Anterior cingulate cortex (tissue), 58 donors: ENCODE measurements at places on chromosomes 1 and 21.

GRCh38 chr1:42133809-42134526 is 19.2 kb upstream of the GUCA2B start:
- no peak for DNase-seq

GRCh38 chr1:9338397-9339246 is 45.9 kb downstream of the SPSB1 start:
- DNase-seq, result no peak

- DNase-seq, result no peak
Observed at GRCh38 chr1:160797861-160798273, 1.9 kb downstream of the LY9 start.

GRCh38 chr1:9280015-9280860 is 12.5 kb upstream of the SPSB1 start:
- DNase-seq, result no peak

DNA sequence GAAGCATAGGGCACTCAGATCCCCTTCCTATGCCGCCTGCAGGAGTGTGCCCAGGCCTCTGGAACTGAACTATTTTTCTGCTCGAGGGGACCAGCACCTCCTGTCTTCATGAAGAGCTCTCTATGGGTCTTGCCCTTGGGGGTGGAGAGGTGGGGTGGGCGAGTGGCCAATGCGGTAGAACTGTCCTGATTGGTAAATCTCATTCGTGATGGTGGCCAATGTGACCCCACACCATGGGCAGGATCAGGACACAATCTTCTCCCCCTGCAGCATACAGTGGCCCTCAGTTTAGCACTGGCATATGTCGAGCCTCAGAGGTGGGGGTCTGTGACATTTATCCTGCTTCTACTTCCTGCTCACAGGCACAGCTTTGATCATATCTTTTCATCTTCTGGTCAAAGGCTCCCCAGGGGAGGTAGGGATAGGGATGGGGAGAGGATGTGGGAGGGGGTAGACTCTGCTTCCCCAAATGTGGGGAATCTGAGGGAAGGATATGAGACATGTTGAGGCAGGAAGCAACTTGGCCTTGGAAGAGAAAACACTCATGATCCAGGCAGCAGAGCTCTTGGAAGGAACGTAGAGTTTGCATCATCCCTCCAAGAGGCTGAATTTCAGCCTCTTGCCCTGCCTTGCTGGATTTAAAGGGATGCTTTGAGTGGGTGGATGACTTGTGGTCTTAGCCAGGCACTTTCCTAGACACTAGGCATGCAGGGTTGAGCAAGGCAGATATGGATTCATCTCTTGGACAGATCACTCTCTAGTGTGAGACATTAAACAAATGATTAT is 81.8 kb downstream of the LAMC2 start:
- DNase-seq, result no peak

DNA sequence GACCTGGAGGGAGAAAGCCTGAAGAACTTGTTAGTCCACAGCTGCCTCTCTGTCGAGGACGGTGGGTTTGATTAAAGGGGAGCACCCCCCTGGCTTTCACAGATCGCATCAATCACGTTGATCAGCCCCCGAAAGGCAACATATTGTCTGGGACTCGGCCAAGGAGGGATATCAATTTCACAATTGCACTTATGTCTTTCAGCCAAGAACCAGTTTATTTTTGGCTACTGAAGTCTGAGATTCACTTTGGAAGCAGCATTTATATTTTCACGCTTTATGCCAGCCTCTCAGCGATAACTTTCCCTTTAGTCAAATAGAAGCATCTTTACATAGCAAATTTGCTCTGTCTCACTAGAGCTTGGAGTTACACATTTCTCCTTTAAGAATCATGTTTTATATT is 253.2 kb upstream of the RRP15 start:
- DNase-seq, result no peak

DNA sequence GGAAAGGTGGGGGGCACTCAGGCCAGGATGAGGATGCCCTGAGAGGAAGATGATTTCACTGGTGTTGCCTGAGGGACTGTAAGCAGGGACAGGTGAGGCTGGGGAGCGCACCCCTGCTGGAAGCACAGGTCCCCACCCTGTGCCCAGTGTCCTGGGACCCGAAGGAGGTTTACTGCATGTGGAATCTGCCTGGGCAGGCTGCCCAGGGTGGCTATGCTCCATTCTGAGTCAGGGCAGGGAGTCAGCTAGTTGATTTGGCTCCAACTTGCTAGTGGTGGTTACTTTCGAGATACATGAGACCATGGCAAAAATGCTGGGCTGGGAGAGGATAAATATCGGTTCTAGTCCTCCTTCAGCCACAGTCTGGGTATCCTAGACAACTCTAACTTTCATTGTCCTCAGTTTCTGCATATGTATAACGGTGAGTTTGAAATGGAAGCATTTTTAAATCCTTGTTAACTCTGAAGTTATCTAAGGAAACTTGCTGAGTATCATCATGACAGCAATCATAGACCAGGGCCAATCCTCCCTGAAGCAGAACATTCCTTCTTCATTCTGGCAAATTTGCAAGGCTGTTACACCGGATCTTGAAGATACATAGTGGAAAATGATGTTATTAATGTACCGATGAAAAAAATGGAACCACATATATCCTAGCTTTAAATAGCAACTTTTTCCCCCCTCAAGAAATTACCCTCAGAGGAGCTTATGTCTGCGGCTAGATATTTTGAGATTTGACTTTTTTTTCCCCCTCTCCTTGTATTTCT is 7.7 kb downstream of the TLR5 start:
- no peak for DNase-seq

- DNase-seq, result no peak
Observed at GRCh38 chr1:225044258-225044657, 114.8 kb downstream of the DNAH14 start.

- DNase-seq, result no peak
Observed at GRCh38 chr1:152109231-152109997, 5.8 kb downstream of the TCHH start.

DNA sequence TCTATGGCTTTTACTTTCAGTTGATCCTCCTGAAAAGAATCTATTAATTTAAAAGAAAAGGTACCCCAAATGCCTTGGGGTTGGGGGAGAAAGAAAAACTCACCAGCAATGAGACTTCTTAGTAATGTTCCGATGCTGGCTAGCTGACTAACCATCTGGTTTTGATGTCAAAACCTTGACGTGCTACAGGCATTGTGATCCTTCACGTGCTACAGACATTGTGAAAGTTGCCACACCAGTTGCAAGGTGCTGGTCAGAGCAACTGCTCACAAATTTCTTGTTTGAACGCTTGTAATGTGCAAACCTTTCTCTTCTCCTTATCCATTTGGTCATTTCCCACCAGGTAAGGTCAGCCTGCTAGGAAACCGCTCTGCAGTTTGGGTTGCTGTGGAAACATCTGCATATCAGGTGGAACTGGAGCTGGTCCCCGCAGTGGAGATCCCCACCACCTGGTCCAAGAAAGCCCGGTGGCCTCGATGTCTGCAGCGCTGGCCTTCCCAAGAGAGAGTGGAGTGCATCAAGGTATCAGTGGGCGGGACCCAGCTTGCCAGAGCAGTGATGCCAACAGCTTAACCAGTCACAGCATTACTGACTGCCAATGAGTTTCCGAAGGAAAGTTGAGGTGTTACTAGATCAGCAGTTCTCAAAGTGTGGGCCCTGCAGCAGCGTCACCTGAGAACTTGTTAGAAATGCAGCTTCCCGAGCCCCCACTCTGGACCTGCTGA is 16.1 kb downstream of the MAB21L3 start:
- no peak for DNase-seq

GRCh38 chr1:196466654-196467053 is 141.6 kb downstream of the KCNT2 start:
- DNase-seq, result no peak

DNA sequence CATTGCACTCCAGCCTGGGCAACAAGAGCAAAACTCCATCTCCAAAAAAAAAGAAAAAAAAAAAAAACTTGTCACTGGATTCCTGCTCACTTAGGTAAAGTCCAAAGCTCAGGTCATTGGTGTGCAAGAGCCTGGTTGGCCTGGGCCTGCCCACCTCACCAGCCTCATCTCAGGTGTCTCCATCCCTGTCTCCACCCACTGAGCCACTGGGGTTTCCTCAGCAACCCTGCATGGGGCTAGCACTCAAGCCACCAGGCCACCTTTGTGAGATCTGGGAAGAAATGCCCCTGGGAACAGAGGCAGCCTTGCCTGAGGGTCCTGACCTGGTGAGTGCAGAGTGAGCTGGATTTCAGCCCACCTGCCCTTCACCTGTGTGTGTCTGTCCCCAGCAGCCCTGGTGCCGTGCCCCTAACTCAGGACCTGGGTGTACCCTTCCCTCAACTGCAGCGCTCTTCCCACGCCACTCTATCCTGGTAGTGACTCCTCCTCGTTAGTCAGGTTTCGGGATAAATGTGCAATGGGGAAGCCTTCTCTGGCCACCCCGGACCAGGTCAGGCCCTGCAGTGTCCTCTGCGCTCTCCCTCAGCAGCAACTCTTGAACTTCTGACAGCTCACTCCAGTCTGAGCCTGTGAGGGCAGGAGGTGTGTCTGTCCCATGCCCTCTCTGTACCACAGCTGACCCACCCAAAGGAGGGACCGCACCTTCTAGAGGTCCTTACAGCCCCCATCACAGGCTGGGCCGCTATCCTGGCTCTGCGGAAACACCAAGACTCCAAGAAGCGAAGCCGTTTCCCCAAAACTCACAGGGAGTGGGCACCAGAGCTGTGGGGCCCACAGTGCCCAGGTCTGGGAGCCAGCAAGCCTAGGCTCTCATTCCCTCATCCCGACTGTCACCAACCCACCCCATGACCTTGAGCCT is 3.3 kb downstream of the PDZK1IP1 start:
- no peak for DNase-seq

GRCh38 chr1:164604541-164604940 is 45.6 kb downstream of the PBX1 start:
- DNase-seq, result no peak

GRCh38 chr1:22534951-22535350 is 28.3 kb upstream of the EPHA8 start:
- no peak for DNase-seq

- DNase-seq, result no peak
Observed at GRCh38 chr1:119324198-119324597, 44.4 kb upstream of the HAO2 start.

DNA sequence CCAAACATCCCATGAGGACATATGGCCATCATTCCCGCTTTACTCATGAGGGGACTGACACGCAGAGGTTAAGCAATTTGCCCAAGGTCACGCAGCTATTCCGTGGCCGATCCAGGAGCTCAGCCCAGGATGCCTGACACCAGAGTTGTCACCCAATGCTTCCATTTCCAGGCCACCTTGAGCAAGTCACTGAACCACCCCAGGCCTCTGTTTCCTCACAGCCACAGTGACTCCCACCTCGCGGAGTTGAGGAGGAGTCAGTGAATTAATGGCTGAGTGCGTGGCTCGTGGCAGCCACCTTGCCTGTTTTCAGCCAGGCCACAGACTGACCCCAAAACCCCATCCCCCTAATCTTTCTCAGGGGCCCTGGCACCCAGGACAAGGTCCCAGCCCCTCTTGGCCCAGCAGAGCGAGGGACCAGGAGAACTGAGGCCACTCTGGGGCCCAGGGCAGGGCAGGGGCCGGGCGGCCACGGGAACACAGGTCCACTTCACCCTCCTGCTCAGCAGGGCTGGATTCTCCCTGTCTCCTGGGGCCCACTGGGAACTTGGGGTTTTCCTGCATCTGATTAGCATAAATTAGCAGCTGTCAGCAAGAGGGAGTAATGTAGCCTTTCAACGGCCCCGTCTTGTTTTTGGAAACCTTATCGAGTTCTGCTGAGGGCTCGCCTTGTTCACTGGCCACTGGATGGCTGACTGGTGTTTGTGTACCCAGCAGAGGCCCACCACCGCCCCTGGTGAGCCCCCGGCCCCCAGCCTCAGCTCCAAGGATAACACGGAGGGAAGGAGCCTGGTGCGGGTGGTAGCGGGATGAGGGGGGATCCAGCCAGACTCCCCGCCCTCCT is 19.7 kb upstream of the LAPTM5 start:
- no peak for DNase-seq

DNA sequence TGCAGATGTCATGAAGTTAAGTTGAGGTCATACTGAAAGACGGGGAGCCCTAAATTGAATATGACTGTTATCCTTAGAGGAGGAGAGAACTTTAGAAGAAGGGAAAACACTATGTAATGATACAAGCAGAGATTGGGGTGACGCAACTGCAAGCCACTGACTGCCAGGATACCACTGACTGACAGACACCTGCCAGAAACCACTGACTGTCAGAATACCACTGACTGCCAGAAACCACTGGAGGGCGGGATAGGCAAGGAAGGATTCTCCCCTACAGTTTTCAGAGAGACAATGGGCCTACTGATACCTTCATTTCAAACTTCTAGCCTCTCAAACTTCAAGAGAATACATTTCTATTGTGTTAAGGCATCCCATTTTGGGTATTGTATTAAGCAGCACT is 388.7 kb downstream of the USH2A start:
- DNase-seq, result no peak

DNA sequence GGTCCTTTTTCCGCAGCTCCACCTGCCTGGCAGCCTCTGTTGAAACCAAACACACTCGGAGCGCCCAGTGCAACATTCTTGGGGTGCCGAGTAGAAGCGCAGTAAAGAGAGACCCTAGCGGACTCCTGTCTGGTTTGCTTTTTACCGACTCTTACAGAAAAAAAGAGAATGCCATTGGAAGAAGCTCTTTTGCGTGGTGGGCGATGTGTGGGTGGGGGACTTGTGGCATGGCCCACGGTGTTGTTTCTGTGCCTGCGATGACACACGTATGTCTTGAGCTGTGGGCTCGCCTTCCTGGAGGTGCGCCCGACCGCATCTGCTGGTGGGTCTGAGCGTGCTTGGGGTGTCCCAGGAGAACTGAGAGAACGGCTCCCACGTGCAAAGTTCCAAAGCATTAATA is 7.3 kb upstream of the BARHL2 start:
- no peak for DNase-seq

GRCh38 chr1:245406426-245406825 is 251.6 kb downstream of the KIF26B start:
- DNase-seq, result no peak

DNA sequence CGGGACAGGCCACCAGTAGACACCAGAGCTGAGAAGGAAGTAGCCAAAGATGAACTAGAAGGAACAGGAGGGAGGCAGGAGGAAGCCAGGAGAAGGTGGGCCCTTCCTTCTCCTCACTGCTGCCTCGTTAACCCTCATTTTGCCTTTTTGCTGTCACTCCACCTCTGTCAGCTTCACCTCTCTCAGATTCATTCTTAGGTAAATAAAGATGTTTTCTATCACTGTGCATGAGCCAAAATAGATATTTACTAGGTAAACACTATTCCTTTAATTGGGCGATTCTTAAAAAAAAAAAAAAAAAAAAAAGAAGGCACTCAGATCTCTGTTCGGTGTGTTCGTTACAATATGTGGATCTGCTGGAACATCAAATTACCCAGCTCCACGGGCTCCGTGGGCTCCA is 112.3 kb downstream of the GLUL start:
- no peak for DNase-seq
